ENCODE measurements at places on chromosomes 7 and 10. TPM values are rescaled to one million over a fixed set of nuclear protein-coding genes. Genes with fewer than 3 reads are reported as not detected.

CHST3 gene
- total RNA-seq = 10.6 TPM

OR2AE1 gene
- total RNA-seq = not detected

CCL24 gene
- not detected for total RNA-seq

MYH16 gene
- 0.57 TPM for total RNA-seq

DNA sequence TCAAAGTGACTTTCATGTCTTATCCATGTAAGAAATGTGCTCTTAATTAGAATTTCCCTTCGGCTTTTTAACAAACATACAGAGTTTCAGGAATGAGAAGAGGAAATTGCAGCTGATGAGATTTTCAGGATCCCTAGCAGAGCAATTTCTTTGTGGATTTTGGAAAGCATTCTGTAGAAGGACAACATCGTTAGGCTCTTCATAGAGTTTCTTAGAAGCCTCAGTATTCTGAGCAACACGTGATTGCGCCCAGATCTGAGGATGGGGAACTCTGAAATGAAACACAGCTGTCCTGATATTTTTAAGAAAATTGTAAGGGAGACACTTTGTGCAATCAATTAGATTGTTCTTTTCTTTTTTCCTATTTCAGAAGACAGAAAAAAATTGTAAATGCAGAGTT is 85.8 kb downstream of the LHFPL3 start:
- H3K4me1 ChIP-seq = no peaks in the 10 kb centered on the region
- peaks cover 17% of the 10 kb centered on the region for H3K27me3 ChIP-seq
- no peak overlapping the region for H3K27ac ChIP-seq
- H3K36me3 ChIP-seq = no peaks in the 10 kb centered on the region

DNA sequence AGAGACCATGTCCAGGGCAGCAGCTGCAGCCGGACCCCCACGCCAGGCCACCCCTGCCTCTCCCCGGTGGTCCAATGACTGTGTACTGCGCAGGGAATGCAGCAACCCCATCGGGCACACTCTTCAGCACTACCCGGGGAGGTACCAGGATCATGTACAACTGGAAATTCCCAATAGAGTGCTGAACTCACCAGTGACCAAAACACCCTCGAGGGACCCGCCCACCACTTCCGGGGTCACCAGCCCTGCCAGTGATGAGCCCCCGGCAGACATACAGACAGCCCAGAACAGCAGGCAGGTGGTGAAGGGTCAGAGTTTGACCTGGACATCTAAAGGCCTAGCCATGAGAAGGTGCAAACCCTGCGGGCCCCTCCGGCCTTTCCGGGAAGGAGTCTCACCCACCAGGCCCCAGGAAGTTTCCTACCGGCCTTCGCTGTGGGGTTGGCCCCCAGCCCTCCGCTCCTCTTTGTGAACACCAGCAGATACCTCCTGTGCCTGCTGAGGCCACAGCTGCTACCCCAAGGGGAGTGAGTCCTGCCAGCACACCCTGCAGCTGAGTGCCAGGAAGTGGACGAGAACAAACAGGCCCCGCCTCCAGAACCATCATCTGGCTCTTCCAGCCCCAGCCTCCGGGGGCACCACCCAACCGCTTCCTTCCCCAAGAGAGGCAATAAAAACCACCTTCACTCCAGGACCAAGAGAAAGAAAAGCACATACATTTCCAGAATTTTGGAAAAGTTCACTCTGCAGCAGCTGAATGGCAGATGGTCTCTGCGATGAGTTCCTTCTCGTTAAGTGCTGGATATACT is 5.0 kb upstream of the ANKRD61 start:
- no peak overlapping the region for H3K27ac ChIP-seq
- H3K27me3 ChIP-seq = no peaks in the 10 kb centered on the region
- H3K4me1 ChIP-seq = peaks cover 11% of the 10 kb centered on the region
- peaks cover 63% of the 10 kb centered on the region for H3K36me3 ChIP-seq
- no peak overlapping the region for H3K4me3 ChIP-seq

GRCh38 chr7:136339464-136339863 is 362.3 kb upstream of the MTPN start:
- no peak overlapping the region for H3K4me3 ChIP-seq
- H3K4me1 ChIP-seq = no peaks in the 10 kb centered on the region
- H3K36me3 ChIP-seq = no peaks in the 10 kb centered on the region
- no peak for DNase-seq
- no peak overlapping the region for H3K27ac ChIP-seq

- H3K4me1 ChIP-seq = peaks cover 2% of the 10 kb centered on the region
- no peak overlapping the region for H3K27ac ChIP-seq
- H3K4me3 ChIP-seq = no peak overlapping the region
- no peak for DNase-seq
Observed at GRCh38 chr10:104300736-104301292, 31.8 kb downstream of the GSTO2 start.

Measured in HCT116 (cell line).